ENCODE measurements at places on chromosomes 2 and 18.

- DNase-seq: peak; percentile 24
Observed at GRCh38 chr18:8994603-8995002, 107.9 kb upstream of the NDUFV2 start.

DNA sequence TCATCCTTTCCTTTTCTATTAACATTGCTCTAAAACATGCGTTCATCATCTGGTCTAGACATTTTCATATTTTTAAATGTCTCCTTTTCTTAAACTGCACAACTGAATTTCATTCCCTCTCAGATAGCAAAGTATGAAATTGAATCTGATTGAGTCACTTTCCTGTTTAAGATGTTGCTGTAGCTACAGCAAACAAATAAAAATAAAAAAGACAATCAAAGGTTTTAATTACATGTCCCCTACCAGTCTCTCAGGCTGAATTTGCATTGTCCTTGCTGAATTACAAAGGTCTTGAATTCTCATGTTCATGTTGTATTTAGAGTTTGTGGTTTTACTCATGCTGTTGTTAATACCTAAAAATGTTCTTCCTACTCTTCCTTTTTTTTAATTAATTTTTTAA lies 537.9 kb upstream of the LRATD1 start:
- no peak for DNase-seq

GRCh38 chr2:157087373-157088002 lies 170.0 kb upstream of the GALNT5 start:
- peak; percentile 44 for DNase-seq

DNA sequence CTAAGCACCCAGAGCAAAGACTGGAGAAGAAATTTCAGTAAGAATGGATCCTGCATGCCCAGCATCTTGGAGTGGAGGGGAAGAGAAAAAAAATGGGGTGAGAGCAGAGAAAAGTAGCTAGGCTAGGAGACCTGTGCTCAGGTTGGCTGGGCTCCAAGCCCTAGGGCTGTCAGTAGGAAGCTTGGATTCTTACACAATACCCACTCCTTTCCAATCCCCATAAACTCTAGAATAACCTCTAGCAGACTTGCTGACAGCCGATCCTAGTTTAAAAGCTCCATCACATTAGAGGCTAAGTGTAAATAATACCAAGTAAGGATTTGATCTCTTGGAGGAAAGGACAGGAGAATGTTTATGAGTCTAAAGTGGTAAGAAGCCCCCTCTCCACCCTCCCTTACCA lies 46.2 kb upstream of the NABP1 start:
- peak; percentile 87 for DNase-seq

GRCh38 chr2:12032975-12033374 lies 286.5 kb downstream of the LPIN1 start:
- no peak for DNase-seq

- peak; percentile 50 for DNase-seq
Observed at GRCh38 chr2:27379836-27380625, 503 bp downstream of the ZNF513 start.

GRCh38 chr2:168465594-168465993 lies 9.5 kb downstream of the CERS6 start:
- DNase-seq: peak; percentile 38

DNA sequence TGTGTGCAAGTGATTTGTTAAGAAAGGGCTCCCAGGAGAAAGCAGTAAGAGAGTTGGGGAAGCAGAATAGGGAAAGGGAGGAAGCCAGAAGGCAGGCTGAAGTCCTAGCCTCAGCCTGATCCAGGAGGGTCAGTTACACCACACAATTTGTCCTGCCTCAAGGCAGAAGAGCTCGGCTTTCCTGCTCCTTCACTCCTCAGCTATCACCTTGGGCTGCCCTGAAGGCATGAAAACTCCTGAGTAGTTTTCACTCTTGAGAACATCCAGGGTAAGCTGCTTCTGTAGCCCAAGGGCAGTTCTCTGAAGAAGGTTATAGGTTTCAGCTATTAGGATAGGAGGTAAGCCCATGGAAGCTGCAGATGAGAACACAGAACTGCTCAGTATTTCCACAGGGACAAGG lies 47.4 kb upstream of the ANKRD44 start:
- DNase-seq: no peak

DNA sequence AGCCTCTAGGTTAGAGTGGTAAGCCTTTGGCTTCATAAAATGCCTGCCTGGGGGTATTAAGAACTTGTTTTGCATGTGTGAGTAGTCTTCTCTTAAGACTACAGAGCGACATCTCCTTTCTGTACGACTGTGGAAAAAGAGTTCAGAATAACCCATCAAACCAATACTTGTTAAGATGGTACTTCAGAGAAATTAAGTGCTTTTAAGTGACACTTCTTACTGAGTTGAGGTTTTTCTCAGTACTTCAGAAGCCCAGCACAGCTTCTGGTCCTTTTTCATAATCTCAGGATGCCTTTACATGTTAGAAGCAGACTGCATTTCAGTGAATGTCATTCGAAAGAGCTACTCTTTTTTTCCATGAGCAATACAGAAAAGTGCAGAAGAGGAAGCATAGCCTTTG lies 10.8 kb downstream of the XRCC5 start:
- no peak for DNase-seq

DNA sequence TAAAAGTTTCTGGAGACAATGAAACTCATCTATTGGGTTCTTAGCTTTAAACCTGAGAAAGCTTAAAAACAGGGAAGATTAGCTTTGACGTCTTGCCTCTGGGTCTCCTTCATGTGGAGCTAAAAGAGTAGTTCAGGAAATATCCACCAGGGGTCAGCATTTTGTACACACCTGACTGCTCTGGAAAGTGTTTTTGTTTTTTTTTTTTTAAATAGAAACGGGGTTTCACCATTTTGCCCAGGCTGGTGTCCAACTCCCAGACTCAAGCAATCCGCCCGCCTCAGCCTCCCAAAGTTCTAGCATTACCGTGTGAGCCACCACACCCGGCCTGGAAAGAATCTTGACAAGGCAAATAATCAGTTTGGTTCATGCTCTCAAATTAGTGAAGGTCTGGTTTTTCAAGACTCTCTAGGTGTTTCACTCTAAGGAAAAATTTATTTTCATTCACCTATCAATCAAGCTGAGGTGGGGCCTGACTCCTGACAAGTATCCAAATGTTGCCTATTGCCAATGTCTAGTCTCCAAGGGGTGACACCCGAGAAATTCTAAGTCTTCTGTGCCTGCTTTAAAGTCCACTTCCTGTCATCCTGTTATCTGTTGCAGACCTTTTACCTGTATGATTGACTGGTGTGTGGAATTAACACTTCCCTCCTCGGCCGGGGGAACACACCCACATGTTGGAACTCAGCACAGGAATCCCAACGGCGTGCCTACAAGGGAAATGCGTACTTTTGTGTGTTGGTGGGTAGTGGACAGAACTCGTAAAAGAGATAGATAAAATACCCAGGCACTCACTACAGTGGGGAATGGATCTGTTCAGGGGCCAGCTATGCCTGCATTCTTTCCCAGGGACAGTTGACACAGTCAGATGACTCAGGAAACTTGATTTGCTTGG lies 11.3 kb downstream of the IL1RN start:
- DNase-seq: peak; percentile 81

DNA sequence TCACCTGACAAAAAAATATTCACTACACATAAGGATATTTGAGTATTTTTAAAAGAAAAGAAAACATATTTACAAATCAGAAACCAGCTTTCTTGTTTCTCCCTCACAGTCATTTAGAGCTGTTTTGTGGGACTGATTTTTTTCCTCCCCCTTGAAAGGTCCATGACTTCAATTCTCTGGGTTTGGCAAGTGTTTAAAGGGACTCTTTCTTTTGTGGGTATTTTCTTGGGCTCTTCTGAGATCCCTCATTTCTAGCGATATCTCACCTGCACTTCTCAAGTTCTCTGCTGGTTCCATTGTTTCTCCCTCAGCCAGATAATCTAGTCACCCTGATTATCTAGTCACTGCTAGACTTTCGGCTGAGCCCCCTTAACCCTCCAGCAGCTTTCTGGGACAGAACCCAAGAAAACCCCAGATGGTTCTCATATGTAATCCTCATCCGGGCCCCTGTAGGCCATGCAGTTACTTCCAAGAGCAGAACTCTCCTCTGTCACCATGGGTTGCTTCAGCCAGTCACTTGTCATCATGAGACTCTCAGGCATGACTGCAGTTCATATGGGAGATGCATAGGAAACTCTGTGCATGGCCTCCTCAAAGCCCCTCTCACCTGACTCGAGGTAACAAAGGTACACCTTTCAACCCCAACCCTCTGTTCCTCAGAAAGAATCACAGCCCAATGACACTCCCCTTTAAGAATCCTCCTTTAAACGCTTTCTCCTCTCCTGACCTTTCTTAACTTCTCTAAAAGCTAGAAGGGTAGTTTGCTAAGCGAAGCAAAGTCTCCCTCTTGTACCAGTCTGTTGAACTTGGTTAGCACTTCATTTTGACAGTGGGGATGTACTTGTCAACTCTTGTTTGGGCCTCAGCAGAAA lies 36.7 kb upstream of the ITGA4 start:
- DNase-seq: no peak

GRCh38 chr2:149353421-149353820 lies 23.0 kb downstream of the LYPD6 start:
- no peak for DNase-seq

- DNase-seq: peak; percentile 9
Observed at GRCh38 chr2:30566631-30567030, 119.6 kb downstream of the LCLAT1 start.

DNA sequence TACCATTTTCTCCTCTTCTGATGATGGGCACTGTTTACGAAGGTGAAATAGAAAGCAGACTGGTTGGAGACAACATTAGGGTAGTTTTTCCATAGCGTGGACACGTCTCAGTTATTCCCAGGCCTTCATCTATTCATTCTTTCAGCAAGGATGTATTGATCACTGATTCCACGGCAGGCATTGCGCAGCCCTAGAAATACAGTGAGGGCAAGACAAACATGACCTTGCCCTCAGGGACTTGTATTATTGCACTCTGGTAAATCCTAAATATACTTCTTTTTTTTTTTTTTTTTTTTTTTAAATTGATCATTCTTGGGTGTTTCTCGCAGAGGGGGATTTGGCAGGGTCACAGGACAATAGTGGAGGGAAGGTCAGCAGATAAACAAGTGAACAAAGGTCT lies 167.3 kb upstream of the SPRED2 start:
- no peak for DNase-seq

DNA sequence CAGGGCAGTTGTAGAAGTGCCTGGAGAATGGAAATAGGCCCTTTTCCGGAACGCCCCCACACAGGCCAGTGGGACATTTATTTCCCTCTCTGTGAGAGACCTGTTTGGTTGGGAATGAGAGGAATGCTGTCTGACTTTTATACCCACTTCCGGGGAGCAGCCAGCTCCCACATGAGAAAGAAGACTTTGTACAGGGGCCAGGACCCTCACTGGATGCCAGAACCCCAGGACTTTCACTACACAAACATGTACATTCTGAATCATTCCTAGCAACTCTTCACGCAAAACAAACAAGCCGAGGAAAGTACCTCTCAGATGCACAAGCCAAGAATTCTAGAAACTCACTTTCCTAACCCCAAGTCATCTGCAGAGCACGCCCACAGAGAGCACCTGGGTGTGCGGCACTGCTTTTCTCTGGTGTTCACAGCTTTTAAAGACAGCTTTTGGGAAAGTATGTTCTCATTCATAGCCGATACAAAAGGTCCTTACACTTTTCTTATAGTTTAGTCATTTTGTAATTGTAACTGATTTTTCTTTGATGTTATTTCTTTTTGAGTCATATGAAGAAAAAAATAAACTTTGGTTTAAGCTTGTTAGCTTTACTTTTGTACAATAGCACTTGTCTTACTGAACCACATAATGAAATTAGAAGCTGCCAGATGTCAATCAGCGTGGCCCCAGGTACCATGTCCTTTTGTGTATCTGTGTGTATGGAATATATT lies 856.1 kb upstream of the ID2 start:
- no peak for DNase-seq

GRCh38 chr18:23340661-23341060 lies 112.4 kb upstream of the RIOK3 start:
- DNase-seq: peak; percentile 39

- no peak for DNase-seq
Observed at GRCh38 chr2:235324324-235324723, 169.5 kb upstream of the AGAP1 start.
